ENCODE measurements at places on chromosomes 4 and X.

DNA sequence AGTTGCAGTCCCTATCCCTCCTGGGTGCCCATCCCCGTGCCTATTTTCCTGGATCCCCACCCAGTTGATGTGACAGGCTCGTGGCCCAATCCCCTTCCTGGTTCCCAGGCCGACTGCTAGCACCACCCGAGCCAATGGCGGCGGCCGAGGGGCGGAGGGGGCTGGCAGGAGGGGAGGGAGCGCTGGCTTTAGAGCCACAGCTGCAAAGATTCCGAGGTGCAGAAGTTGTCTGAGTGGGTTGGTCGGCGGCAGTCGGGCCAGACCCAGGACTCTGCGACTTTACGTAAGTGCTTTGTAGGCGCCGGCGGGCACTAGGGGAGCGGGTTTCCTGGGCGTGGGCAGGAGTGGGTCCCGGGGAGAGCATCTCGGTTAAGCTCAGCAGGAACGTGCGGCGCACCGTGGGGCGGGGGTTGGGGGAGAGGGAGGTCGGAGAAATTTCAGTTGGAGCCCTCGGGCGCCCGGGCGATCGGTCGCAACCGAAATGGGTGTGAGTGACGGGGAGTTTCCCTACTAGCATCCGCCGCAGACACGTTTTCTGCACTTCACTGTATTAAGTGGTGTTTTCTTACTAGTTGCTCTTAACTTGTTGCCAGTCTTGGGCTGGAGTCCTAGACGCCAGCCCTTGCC, at the start of gene PLS3:
TSS of gene PLS3 (plus strand) at position 197 of the 627 bp plus-strand sequence. CDS start 49,077 bp downstream, outside the sequence.
- no peak for DNase-seq

DNA sequence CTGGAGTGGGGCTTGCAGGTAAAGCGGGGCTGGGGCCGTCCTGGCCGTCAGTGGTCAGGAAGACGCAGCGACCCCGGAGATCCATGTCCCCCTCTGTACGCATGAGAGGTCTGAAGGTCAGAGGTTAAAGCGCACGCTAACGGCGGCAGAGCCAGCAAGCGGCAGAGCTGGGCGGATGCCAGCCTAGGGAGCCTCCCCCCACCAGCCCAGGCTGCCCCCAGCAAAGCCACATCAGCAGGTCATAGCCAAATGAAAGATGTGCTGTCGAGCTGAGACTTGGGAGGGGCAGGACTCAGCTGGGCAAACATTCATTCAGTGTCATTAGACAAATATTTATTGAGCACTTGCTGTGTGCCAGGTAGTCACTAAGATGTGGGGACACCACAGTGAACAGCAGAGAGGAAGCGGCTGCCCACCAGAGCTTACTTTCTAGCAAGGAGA, 593 bp upstream of the JAKMIP1 start:
- no peak for DNase-seq

DNA sequence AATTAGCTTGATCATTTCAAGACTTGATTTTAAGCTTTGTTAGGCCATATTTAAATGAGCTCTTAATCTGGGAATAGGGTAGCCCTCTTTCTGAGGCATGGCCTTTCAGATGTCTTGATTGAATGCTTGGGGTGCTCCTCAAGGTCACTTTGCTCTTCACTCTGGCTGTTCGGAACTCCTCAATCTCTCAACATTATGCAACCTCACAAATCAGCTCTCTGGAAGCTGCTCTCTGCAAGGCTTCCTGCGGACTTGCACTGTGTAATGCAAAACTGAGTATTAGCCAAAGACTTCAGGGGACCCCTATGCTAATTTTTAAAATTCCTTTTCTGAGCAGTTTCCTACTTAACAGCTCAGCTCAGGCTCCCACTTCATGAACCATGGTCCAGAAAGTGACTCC, 398.3 kb downstream of the PRDM5 start:
- DNase-seq, result no peak

DNA sequence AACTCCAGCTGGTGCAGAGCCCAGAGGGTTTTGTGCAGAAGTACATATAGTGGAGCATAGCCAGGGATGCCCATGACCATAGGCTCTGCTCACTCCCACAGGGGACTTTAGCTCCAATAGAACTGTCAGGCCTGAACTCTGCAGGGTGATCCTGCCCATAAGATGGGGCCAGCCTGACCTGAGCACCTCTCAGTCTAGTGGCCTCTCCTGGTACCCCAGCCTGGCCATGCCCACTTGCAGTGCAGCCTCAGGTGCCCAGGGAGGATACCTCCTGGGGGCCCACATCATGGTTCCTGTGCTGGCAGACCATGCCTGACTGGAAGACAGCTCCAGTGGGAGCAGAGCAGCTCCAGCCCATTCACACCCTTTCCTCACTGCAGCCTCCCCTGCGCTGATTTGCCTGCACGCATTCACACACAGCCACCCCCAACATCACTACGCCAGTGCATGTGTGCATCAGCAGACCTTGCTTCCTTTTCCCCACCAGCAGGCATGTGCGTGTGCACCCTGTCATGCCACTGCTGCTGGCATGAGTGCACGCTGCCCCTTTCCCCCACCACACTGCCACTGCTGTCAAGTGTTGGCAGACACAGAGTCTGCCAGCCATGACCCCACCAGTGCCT, 53.0 kb upstream of the MMAA start:
- no peak for DNase-seq

DNA sequence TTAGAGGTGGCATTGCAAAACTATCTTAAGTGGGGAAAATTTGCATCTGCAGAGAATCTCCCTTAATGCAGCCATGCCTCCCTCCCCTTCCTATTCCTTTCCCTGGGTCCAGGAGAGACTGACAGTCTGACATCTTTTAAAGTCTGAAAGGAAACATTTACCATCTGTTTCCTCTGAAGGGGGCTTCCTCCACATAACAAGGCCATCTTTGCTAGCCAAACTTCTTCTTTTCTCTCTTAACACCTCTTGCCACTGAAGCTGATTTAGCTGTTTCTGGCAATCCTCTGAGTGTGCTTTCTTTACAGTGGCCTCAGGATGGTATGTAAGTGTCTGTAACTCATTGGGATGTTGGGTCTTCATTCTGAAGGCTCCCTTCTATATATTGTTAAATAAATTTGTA, 34.6 kb upstream of the AADAT start:
- DNase-seq, result no peak

DNA sequence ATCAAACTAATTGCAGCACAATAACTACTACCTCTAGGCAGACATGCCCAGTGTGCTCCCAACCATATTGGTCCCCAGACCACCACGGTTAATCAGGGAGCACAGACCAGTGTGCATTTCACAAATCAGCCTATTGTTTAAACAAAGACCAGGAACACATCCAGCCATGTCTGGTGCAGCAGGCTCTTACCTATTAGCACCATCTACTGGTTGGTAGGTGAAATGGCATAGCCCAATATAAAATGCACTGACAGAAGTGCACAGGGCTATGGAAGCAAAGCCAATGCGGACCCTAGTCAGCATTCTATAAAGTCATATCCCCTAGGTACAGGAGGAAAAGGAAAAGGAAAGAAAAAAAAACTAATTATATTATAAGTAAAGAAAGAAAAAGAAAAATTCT, 15.5 kb upstream of the CYLC1 start:
- DNase-seq, result no peak

DNA sequence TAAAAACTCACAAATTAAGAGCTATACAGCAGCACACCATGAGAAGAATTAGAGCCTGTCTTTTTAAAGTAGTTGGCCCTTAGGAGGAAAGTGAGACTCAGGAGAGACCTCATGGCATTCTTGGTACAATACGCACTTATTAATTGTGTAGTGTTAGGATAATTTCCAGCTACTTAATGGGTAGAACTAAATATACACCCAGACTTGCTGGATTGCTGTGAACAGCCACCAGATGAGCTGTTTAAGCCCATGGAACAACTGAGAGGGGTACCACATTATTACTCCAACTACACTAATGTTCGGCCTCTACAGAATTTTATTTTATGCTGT, 13.6 kb downstream of the MFAP3L start:
- no peak for DNase-seq

- no peak for DNase-seq
Measured at GRCh38 chr4:184287697-184288255, 70.1 kb upstream of the ENPP6 start.

- no peak for DNase-seq
Measured at GRCh38 chrX:120517936-120518335, 42.8 kb downstream of the CUL4B start.

Data from stimulated activated CD8-positive, alpha-beta memory T cell treated with anti-CD3 and anti-CD28 coated beads, Interleukin-7, amount 100 ng/mL, for 4 hours (primary cell).